ENCODE measurements at places on chromosomes 5 and 9.
A peak's percentile ranks its signal among the peaks of the same experiment; 100 is the strongest.

DNA sequence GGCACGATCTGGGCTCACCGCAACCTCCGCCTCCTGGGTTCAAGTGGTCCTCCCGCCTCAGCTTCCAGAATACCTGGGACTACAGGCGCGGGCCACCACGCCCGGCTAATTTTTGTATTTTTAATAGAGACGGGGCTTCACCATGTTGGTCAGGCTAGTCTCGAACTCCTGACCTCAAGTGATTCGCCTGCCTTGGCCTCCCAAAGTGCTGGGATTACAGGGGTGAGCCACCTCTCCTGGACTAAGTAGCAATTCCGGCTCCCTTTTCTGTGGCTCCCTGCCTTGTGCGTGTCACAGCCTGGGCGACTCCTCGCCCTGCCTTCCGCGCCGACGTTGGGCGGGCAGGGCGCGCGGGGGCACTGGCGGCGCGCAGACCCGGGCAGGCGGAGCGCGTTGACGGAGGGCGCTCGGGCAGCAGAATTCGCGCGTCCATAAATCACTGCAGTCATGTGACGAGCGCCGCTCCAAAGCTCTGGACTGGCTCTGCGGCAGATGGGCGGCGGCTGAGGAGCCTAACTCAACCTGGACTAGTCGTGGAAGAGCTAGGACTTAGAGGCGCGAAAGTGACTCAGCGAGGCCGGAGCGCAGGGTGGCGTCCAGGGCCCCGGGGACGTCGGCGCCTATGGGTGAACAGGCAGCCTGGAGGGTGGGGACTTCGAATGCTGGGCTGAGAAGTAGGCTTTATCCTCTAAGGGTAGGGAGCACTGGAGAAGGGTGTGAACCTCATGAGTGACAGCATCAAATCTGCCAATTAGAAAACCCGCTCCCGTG, 1.4 kb upstream of the CIZ1 start:
- no peak for DNase-seq

DNA sequence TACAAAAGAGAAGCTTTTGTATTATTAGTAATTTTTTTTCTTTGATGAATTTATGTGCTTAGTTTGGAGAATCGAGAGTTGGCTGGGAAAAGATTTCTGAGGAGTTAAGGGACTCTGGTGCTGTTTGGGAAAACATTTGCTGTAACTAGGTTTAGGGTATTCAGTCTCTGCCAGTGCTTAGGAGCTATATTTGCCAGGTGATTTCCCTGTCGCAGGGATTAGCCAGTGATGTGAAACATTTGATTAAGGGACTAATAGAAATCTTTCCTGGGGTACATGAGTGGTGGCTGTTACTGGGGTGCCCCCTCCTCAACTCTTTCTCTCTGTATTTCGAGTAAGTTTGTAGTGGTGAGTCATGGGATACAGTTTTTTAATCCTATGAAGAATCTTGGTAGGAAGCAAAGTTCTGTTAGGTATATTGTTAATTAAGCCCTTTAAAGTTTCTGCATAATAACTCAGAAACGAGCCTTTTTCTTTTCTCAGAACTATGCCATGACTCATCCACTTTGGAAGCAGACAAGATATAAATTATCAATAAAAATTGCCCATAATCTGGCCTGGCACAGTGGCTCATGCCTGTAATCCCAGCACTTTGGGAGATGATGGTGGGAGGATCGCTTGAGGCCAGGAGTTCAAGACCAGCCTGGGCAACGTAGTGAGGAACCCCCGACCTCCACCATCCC, 18.6 kb downstream of the RGMB start:
- DNase-seq: no peak

DNA sequence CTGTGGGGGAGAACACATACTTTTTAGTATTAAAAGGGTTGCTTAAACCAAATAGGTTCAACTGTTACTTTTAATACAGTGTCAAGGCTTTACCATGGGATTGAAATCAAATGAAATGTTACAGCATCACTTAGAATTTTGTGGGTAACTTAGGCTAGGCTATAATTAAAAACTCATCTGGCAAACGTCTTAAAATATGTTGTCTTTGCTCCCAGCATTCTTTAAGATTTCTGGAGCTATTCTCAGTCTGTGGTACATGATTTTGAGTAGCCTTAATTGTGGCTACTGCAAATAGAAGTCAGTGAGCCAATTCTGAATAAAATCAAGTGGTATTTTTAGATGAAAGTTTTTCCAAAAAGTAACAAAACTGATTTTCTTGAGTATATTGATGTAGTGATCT, 30.7 kb downstream of the UHRF2 start:
- no peak for DNase-seq

GRCh38 chr5:75018805-75019587, 33.4 kb downstream of the GCNT4 start:
- no peak for DNase-seq

DNA sequence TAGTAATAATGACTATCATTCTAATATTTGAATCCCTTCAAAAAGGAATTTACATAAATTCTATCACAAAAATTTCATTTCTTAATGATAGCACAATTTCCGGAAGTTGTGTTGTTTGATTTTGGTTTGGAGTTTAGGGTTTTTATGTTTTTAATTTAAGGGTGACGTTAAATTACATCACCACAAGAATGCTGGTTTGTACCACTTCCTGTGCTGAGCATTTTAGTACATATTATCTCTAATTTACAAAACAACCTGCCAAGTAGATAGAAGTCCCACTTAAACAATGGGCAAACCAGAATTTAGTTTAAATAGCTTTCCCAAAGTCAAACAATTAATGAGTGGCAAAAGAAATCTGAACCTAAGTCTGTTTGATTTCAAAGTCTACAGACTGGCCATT, 63.4 kb downstream of the DENND1A start:
- DNase-seq: no peak

DNA sequence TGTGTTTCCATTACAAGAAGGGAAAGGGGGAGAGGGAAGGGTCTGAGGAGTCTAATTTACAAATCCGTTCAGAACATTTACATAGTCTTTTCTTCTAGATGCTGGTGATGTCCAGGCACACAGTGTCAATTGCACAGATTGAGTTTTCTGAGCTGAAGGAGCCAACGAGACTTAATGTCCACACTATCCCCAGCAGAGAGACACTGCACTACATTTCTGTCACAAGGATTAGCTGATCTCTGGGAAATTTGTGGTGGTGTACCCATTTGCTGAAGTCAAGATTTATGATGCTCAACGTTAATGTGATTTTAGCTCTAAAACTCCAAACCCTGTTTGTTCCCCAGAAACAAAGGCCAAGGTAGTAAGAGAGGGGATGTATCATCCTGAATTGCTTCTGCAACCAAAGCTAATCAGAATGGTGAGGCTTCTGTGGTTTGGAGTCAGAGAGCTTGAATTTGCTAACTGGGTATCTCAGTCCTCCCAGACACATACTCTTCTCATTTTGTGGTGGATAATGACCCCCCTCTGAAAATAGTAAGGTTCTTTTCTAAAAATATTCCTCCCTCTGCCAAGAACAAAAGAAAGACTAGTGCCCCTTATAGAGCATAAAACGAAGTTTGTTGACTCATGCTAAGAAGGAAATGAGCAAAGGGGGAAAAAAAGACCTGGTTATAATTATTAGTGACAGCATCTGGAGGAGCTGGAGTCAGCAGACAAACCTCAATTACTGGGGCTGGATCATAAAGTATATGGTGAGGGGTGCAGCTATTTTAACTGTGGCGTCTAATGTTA, 416.9 kb downstream of the PSAT1 start:
- peak; percentile 90 for DNase-seq

DNA sequence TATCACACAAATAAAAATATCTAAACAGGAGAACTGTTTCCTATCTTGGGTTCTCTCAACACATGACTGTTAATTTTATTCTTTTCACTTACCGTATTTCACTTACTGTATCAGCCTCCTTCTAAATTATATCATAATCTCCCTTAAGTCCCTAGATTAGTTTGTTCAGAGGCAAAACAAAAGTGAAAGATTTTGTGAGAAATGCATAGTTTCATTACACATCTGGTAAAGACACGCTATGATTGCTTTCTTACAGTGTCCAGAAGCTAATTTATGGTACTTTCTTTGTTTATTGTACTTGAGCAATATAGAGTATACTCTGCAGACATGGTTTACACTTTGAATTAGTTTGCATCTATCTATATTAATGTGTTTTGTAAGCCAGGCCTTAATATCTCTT, 159.7 kb upstream of the TLX3 start:
- DNase-seq: no peak

DNA sequence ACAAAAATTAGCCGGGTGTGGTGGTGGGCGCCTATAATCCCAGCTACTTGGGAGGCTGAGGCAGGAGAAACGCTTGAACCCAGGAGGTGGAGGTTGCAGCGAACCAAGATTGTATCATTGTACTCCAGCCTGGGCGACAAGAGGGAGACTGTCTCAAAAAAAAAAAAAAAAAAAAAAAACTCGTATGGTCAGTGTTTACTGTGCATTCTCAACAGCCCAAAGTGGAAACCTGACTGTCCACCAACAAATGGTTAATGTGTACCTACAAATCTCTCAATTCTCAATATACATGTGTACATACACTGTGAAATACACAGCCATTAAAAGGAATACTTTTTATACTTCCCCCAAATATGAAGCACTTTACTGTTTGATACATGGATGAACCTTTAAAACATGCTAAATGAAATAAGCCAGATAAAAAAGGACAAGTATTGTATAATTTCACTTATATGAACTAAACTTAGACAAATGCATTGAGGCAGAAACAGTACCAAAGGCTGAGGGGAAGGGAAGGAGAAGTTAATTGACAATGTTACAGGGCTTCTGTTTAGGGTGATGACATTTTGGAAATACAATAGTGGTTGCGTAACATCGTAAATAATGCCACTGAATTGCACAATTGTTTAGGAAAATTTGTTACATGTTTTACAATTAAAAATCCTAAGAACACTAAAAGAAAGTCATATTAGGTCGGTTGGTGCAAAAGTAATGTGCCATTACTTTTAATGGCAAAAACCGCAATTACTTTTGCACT, 16.5 kb downstream of the DNAJA1 start:
- peak; percentile 27 for DNase-seq

DNA sequence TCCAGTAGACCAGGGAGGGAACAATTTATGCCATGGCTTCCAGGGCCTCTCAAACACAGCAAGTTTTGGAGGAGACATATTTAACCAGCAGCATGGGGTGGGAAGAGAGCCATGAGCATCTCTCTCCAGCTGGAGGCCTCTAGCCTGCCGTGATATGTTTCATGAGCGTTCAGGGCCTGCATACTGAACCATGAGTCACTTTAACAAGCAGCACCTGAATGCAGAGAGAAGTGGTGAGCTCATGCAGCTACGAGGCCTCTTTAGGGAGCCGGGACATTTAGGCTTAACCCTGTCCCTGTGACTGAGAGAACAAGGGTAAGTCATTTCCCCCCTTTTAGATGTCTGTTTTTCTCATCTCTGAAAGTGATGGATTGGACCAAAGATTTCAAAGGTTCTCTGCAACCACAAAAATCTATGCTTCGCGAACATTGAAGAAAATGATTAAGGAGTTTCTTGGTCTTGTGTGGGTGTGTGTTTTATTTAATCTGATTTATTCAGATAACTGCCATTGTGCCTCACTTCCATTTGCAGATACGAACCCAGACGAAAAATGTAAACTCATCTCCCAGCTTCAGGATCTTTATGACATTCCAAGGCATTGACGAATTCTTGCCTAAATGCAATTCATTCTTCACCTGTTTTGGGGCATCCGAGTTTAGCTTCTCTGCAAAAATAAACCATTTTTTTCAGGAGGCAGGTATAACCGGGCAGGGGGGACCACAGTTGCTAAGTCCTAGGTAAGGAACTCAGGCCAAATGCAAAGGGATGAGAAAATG, 157.0 kb downstream of the GABBR2 start:
- peak; percentile 92 for DNase-seq

GRCh38 chr5:108753331-108753730, 5.6 kb downstream of the FER start:
- DNase-seq: peak; percentile 55

DNA sequence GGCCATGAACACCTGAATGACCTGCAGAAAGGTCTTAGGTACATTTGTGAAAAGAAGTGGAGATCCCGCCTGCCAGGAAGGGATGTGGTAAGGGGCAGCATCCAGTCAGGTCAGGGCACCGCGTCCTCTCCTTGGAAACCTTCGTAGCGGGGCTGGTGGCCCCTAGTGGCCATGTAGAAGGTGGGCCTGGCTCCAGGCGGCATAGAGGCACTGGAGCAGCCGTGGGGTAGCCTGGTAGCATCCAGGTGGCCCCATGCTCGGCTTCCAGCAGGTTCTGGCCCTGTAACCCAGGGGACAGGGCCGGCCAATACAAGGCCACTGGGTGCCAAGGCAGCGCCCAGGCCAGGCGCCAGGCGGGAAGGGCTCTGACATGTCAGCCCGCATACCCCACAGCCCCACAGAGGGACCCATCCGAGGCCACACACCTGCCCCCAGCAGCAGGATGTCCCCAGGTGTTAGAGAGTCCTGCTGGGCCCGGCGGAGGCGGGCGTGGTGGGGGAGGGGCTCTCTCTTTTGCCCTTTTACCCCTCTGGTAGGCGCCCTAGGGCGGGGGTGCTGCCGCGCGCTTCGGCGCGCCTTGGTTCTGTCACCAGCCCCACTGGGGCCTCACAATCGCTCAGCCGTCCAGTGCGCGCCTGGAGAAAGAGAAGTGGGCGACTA, 58.3 kb upstream of the SPATA31E1 start:
- DNase-seq: no peak

DNA sequence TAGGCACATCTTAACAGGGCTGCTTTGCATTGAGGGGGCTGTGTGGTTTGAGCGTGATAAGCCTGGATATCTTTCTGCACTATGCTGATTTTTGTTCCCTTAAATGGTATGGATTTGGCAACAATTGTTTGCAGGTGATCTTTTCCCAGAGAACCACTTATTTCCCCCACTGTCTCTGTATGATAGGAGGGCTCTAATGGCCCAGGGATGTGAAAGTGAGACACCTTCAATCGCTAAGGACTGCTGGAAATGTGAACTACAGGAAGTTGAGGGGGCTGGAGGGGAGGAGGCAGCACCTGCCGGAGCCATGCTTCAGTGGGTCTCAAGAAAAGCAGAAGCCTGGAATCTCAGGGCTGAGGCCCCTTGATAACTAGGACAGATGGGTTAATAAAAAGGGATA, 29.4 kb downstream of the SYK start:
- no peak for DNase-seq

DNA sequence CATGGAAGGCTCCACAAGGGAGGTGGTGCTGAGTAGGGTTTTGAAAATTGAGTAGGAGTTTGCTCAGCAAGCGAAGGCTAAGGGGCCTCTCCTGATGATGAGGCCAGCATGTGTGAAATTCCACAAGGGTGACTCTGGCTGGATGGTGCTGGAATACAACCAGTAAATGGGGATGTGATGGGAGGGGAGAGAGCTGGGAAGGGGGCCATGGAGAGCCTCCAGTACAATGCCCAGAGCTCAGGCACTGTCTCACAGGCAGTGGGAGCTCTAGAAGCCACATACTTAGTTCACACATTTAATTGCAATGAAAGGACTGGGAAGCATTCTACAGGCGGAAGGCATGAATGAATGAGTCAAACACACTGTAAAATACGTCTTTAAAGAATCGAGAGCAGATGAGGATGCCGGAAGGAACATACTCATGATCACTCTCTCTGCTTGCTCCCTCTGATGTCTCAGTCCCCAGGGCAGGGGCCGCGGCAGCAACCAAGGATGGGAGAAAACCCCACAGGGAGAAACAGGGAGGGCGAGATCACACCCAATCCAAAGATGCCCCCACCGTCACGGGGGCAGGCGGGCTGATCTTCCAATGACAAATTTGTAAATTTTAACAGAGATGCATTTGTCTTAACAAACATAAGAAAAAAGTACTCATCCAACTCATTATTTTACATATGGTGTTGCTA, 261.0 kb downstream of the NSG2 start:
- DNase-seq: no peak

Data from M059J (cell line).